Hematopoietic multipotent progenitor cell treated with erythropoietin and hydrocortisone succinate and interleukin-3 and kit ligand, for 17 days (in vitro differentiated cells): ENCODE measurements at places on chromosomes 11 and 22.

- no peak for DNase-seq
These were observed 14.6 kb downstream of the BBOX1 start for GRCh38 chr11:27055065-27055682.

- no peak for DNase-seq
These were observed 73.6 kb downstream of the RPL27A start for GRCh38 chr11:8756201-8756600.

GRCh38 chr11:109383306-109383705, 38.7 kb upstream of the C11orf87 start:
- no peak for DNase-seq

DNA sequence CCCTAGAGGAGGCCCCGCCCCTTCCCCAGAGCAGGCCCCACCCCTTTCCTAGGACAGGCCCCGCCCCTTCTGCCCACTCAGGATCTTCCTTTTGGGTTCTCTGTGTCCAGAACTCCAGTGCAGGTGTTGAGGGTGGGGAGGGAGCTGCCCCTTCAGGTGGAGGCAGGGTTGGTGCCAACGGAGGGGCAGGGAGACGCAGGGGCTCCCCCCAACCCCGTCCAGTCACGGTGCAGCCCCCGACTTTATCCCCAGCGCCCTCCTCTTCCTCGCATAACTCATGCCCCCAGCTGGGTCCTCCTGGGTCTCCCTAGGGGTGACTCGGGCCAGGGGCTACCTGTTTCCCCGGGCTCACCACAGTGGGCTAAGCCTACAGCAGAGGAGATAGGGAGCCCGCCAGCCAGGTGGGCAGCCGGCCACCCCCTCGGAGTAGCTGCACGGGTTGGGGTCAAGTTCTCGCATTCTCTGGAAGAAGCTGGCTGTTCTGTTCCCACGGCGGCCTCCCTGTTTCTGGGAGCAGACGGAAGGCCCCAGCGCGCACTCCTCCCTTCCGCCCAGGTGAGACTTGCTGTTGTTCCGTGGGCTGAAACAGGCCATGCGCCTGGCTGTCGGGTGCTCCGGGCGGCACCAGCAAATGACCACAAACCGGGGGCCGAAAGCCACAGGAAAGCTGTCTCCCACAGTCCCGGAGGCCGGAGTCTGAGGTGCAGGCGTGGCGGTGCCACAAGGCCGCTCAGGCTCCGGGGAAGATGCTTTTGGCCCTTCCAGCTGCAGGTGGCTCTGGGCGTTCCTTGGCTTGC, 38.9 kb downstream of the MUC2 start:
- DNase-seq: no peak

DNA sequence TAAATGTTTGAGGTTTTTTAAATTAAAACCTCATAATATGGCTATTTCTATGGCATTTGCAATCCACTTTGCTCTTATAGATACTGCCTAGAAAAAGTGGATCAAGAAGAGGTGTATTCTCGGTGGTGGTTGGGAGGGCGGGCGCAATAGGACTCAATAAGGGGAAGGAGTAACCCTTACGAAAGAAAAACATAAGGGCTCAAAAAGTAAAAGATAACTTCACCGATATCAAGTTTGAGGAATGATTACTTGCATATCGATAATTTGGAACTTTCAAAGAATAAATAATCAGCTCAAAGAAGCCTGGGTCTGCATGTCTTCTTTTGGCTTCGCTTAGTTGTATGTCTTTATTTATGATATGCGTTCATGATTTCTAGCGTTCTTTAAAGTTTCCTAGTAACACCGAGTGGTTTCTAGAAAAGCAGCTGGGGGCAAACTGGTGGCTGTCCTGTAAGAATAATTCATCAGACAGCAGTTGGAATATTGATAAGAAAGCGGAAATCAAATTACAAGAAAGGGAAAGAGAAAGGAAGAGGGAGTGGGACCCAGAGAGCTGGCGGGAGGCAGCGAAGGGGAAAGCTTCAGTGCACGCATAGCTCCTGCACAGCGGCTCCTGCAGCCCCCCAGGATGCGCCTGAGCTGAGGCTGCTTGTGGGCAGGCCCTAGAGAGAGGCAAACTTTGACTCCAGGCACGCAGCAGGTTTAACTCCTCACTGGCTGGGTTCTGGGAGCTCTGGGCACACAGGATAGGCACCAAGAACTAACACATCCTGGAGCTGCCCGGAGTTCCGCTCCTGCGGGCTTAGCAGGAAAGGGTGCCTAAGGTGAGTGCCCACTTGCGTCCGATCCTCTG, 9.1 kb upstream of the FLI1 start:
- no peak for DNase-seq

GRCh38 chr11:96538104-96538503, 148.3 kb downstream of the JRKL start:
- no peak for DNase-seq
